ENCODE measurements at places on chromosomes 3 and 15.

DNA sequence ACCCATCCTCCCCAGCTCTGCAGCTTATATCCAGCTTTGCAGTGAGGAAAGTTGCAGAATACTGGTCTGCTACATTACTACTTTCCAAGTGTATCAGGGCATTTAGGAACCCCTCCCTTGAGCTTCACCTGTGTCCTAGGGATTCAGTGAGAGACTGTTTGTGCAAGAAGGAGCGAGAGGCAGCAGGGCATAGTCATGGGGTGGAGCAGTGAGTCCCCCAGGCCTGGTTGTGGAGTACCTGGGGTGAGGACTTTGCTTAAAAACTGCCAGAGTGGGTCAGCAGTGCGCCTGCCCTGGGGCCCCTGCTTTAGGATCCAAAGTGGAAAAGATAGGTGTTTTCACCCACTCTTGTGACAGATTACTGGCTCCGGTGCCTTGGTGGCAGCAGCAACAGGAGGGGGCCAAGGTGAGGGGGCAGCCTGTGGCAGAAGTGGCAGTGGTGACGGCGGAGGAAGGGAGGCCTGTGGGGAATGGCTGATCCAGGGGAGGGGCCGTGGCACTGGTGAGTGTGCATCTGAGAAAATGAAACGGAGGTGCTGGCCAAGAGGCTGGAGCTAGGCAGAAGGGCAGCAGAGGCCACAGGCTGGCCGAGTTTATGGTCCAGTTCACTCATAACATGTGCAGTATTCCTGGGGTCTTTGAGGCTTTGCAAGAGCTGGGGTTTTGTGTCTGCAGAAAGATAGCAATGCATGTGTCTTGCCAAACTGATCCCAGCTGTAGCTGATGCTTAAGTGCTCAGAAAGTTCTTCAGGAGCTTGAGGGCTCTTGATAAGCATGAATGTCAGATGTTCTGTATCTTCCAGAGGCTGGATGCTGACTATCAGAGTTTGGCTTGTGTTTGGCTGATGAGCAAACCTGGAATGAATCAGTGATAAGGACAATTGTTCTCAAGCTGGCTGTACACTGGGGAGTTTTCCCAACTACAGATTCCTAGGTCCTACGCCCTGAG lies 43.4 kb downstream of the GOLGA6A start:
- no peak for DNase-seq

DNA sequence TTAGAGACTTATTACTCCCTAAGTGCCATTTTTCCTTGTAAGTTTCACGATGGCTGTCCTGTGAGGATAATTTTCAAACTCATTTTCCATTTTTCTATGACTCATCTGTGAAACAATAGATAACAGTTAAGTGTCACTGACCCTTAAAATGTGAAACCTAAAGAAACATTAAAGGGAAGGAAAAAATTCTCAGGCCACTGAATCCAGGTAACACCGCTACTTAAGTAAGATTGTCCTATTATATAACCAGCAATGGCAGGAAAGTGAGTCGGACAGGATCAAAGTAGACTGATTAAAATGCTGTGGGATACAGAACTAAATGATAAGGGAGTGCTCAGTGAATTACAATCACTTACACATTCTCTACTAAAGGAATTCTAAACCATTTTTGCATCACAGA lies 12.4 kb downstream of the PLD1 start:
- no peak for DNase-seq

- DNase-seq, result no peak
Measured at GRCh38 chr15:69909719-69910444, 187.8 kb downstream of the TLE3 start.

DNA sequence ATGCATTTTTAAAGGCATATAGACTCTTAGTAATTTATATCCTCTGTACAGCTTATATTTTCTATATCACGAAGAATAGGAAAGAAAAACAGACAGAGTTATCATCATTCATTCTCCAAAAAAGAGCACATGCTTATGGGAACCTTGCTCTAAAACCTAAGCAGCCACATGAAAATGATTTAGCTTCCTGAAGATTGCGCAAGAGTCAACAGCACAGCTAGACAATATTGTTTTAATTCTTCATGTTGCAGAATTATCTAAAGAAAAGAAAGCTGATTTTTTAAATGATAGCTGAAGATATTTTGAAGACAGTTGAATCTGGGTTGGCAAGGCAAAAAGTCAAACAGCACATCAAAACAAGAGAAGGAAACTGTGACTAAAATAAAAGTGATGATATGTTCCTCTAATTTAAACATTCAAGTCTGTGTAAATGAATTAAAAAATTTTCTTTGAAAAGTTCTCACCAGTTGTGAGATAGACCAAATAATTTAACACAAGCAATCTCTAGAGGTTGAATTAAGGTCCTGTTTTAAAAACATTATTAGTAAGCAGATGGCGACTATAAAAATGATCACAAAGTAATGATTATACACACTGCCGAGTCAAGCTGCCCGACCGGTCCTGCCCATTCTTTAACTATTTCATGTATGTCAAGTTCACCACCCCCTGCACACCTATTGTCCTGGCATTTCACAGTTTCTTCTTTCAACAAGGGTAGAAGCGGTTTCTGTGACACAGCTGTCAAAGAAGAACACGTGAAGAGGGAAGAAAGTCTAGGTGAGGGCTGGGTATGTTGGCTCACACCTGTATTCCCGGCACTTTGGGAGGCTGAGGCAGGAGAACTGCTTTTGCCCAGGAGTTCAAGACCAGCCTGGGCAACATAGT lies 74.2 kb upstream of the BHLHE40 start:
- DNase-seq, result no peak

- no peak for DNase-seq
Measured at GRCh38 chr3:161552984-161553560, 56.5 kb downstream of the OTOL1 start.

DNA sequence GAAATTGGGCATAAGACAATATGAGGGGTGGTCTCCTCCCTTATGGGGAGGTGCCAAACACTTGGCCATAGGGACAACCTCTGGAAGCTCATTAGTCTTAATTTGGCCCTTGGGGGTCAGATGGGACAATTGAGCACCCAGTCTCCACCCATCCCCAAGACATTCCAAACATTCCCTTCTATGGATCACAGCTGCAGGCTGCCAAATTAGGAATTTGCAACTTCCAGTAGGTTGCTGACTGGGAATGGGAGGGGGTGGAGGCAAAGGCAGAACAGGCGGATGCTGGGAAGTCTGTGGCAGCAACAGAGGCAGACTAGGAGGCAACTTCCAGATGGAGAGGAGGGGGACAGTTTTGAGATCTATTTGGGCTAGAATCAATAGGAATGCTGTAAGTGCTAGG lies 1.4 kb upstream of the PDHB start:
- no peak for DNase-seq

GRCh38 chr3:53570081-53570480 lies 75.7 kb downstream of the CACNA1D start:
- no peak for DNase-seq

GRCh38 chr3:64059484-64060175 lies 36.3 kb upstream of the PSMD6 start:
- DNase-seq, result no peak

DNA sequence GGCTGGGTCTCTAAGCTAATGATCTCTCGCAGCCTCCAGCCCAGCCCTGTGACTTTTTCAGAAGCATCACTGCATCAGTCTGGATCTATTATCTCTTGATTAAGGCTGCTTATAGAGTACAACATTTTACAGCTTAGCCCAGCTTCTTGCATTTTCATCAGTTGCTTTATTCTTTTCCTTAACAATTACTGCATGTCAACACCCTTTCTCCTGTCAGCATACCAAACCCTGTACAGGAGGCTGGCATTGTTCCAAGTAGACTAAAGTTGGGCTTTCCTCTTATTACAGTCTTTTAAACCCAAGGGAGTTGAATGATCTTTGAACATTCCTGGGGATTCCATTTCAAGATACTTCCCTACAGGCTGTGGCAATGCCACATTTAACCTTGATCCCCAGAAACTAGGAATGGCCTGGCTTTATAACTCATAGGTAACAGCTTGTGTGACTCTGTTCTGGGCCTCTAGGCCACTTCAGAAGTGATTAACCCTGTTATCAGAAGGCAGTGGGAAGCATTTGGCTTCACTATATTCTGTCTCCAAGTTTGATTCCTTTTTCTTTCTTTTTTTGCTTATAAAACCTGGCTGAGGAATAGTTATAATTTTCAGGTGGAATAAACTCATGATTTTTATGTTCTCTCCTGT lies 182.9 kb downstream of the KCNMB2 start:
- DNase-seq, result no peak

DNA sequence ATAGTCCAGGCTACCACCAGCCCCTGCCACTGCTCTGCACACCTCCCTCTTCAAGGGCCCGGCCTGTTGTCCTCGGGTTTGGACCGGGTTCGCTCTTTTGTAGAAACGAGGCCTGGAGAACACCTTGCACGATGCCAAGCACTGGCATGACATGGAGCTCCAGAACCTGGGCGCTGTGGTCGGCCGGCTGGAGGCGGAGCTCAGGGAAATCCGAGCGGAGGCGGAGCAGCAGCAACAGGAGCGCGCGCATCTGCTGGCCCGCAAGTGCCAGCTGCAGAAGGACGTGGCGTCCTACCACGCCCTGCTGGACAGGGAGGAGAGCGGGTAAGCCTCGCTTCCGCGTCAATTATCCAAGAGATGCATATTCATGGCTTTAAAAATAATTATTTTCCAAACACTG lies 72.4 kb downstream of the BFSP2 start:
- DNase-seq, result no peak

DNA sequence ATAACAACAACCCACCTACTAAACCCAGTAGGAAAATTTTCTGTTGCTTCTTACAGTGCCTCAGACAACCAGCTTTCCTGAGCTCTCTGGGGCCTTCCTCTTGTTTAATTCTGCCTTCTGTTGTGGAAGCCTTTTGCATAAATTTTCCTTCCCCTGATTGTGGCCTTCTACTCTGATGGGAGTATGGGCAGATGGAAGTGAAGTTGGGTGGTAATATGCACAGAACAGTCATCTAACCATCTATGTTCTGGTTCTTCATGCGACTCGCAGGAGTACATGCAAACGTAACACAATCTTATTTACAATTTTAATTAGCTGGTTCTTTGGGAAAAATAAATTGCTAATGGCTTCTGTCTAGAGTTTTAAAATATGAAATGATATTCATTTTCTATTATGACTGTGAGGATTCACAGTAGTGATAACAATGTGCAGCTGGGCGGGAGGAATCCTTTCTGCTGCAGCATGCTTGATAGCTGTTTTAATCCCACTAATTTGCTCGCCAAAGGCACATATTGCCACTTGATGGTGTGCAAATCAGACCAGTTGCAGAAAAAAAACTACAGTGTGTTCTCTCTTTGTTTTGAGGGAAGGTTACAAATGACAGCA lies 311.5 kb upstream of the ROPN1 start:
- DNase-seq, result no peak

- no peak for DNase-seq
Measured at GRCh38 chr3:139780593-139780992, 102.8 kb upstream of the NMNAT3 start.

GRCh38 chr3:133121450-133121849 lies 83.3 kb downstream of the TMEM108 start:
- no peak for DNase-seq

DNA sequence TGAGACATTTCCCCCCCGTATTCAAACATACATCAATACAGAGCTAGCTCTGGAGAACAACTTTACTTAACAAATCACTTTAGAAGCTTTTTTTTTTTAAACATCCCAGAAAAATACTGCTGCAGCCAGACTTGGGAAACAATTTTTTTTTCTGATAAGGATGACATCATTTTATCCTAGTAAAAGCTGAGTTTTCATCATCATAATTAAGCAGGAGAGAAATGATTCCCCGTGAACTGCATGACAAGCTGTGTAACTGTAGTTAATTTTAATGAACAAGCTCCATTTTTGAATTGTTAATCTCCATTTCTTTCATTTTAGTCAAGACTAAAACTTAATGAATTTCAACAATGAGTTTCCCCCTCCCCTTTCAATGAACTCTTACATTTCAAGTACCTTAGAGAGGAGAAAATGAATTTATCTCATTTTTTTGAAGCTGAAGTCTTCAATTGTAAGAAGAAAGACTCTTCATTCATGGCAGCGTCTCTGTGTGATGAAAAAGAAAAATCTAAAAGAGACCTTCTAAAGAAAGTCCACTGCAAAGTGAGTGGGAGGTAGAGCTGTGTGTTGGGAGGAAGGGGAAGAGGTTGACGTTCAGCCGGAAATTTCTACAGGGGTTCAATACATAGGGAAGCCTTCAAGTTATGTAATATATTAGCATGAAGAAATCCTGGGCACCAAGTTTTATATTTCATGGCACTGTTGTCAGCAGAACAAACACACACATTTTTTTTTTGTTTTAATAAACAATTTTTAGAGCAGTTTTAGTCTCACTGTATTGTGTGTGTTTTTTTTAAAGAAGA lies 31.7 kb downstream of the HES1 start:
- no peak for DNase-seq

DNA sequence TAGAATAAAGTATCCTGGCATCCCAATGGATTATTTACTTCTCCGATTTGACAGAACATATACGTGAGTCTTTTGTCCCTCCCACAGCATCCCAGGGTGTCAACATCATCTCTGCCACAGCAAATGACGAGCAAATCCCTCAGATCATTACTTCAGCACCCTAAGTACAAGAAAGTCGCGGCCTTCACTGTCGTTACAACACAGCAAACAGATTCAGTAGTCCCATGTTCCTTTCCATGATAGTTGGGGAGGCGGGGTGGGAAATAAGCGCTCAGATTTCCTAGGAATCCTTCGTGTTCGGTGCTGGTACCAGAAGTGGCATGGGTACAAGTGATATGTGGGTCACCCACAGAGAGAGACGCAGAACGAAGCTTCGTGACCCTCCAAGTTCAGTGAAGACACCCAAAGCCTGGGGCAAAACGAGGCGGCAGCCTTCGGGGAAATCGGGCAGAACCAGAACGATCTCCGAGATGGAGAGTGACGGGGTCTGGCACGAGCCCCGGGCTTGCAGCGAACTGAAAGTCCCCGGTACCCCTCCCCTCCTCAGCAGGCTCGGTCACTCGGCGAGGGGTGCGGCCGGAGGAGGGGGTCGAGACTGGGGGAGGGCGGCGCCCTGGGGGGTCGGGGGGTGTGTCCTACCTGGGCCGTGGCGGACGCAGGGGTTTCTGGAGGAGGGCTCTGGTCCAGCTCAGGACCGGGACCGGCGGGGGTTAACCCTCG lies 619 bp downstream of the TTBK2 start:
- DNase-seq, result peak; percentile 18

DNA sequence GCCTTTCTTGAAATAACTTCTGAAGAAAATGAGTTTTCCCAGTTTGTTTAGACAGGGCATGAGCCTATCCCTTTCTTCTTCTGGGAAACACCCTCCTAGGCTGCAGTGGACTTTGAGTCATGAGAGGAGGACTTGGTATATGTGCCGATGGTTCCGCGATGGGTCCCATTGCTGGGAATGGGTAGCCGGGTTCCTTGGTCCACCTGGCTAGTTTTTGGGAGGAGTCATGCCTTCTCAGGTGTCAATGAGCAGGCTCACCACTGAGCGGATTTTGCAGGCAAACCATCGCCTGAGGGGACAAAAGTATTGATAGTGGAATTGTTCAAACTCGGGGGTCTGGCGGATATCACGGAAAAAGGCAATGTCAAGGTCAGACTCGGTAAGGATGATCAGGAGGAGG lies 46.8 kb downstream of the WDR76 start:
- DNase-seq, result no peak

GRCh38 chr3:142944342-142944741 lies 19.1 kb downstream of the PAQR9 start:
- DNase-seq, result no peak

Data from T-helper 2 cell (primary cell).